ENCODE measurements at places on chromosomes 1 and 21.

DNA sequence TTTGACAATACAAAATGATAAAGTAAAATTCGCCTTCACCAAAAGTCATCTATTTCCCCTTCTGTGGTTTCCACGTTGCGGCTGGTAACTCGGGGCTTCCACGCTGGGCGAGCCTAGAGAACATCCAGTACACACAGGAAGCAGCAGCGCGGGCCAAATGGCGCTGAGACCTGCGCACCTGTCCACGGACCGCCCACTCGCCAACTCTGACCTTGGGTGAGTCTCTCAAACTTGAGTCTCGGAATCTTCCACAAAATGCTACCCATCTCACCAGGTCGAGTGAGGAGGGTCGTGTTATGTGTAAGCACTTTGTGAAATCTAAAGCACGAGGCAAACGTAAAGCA, 820 bp upstream of the TTF2 start:
- DNase-seq: peak; percentile 72

GRCh38 chr1:53084589-53084971, 22.6 kb downstream of the PODN start:
- no peak for DNase-seq

DNA sequence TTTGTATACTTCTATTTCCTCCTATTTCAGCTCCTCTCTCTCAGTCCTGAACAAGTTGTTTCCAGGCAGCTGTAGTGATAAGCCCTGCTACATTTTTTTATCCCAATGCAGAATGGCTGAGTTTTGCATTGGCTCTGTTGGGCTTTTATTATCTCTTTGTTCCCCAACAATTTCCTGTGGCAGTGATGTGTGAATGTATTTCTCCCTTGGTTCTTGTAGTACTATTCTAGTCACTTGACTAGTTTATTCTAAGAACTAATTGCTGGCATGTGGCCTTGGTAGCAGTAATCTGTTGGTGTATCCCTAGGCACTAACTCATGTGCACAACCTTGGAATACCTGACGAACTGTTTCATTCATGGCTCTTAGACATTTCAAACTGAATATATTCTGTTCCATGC, 60.7 kb downstream of the NFASC start:
- DNase-seq: no peak

- DNase-seq: no peak
Observed at GRCh38 chr21:42079008-42079938, 8.2 kb downstream of the UMODL1 start.

DNA sequence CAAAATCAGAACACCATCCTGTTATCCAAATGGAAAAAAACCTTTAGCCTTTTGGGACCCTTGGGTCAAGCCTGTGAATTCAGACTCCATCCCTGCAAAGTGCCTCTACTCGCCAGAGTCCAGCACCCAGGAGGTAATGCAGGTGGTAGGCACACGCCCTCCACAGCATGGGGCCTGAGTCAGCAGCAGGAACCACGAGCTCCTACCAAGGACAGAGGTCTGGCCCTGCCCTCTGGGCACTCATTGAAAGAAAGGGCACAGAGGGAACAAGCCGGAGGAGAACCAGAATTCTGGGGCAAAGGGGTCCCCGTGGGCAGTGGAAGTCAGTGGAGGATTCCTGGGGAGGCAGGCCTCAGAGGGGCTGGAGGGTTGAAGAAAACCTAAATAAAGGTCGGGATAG, 438.1 kb downstream of the NPHP4 start:
- no peak for DNase-seq

GRCh38 chr1:212946872-212947271, 3.5 kb upstream of the VASH2 start:
- no peak for DNase-seq
